ENCODE measurements at places on chromosomes 5 and 9.

DNA sequence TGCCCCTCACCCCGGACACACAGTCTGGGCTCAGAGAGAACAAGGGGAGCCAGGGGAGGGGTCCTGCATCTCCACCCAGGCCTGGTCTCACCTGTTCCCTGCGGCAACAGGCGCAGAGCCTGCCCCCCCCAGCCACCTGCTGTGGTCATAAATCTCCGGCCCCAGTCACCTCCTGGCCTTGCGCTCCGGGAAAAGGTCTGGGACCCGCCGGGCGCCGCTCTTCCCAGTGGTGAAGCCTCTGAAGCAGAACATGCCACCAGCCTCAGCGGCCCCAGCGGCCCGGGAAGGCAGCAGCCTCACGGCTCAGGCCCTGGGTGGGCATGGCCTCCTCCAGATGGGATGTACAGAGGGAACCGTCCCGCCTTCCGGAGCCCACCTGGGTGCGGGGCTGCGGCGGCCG, 20.6 kb downstream of the NOTCH1 start:
- DNase-seq, result no peak

- no peak for DNase-seq
Measured at GRCh38 chr9:13570068-13570974, 290.8 kb upstream of the MPDZ start.

DNA sequence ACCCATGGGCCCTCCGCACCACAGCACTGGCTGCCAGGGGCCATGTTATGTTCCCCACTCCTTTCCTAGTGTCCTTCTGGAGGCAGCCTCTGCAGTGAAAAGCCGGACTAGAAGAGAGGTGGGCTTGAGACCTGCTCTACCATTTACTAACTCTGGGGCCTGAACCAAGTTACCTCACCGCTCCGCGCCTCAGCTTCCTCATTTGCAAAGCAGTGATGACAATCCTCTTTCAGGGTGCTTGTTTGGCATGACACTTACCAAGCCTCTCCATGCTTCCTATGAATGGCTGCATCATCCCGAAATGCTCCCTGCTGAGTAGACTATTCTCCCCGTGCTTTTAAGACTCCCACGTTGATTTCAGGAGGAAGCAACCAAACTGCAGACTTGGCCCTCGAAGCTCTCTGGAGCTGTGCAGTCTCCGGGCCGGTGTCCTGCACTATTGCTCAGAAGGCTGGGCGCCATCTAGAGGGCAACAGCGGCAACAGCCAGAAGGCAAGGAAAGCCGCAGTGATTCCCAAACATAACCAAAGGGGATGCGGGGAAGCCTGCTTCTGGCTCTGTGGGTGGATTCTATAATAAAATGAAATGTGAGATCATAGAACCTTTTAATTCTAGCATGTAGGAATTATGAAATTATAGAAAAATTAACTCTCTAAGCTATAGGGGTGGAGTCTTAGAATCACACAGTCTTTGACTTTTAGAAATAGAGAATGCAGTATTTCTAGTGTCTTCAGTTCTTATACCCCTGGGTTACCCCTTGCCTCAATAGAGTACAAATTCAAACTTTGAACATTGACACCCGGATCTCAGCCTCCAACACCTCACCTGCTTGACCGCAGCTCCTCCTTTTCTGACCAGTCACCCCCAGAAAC, 599.8 kb upstream of the BRINP1 start:
- peak; percentile 6 for DNase-seq

DNA sequence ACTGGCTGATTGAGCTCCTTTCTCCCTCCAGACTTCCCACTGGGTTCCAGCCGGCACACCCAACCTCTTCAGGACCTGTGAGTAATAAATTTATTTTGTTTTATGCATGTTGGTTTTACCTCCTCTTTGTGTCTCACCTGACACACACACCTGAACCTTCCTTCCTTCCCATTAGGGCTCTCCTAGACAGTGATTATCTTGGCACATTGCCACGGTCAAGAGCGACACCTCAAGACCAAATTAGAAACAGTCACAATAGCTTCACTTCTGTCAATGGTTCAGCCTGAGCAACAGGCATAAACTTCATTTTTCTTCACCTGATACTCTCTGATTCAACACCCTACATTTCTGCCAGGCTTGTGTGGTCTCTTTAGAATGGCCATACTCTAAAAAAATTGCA, 296.3 kb upstream of the SMARCA2 start:
- no peak for DNase-seq

DNA sequence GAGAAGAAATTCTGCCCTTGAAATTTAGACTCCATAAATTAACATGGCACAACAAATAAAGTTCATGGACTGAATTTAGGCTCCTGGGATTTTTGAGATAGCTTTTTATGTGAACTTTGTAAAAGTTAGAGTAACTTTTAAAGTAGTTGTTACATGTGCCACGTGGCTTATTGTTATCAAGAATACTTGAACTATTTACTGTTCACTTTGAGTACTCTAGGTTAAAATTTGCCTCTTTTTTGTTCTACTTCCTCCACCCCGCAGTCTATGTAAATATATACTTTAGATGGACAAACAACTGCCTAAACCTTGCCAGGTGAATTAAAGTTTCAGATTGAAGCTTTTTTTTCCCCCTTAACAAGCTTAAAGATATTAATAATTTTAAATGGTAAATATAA, 457.9 kb downstream of the RAB3C start:
- DNase-seq, result no peak

GRCh38 chr5:29367176-29367833, 1826.2 kb upstream of the CDH6 start:
- DNase-seq, result no peak

GRCh38 chr5:169549453-169550100, 34.0 kb upstream of the SPDL1 start:
- DNase-seq, result no peak

Measured in T-cell (primary cell).